ENCODE measurements at places on chromosomes 2 and 18. TPM values are rescaled to one million over a fixed set of nuclear protein-coding genes. Genes with fewer than 3 reads are reported as not detected.

- no peaks in the 10 kb centered on the region for H3K27me3 ChIP-seq
- H3K27ac ChIP-seq, result no peak overlapping the region
- DNase-seq, result no peak
- no peaks in the 10 kb centered on the region for H3K4me1 ChIP-seq
These were observed 15.9 kb upstream of the CHAC2 start for GRCh38 chr2:53751728-53752127.

MAL gene
- polyA plus RNA-seq, result 1.2 TPM

- H3K4me1 ChIP-seq, result no peaks in the 10 kb centered on the region
- H3K36me3 ChIP-seq, result no peaks in the 10 kb centered on the region
- no peak for DNase-seq
These were observed 295.2 kb downstream of the PARD3B start for GRCh38 chr2:204840504-204840903.

ACSL3 gene
- 37.4 TPM for polyA plus RNA-seq
